ENCODE measurements at places on chromosomes 12 and 14.

DNA sequence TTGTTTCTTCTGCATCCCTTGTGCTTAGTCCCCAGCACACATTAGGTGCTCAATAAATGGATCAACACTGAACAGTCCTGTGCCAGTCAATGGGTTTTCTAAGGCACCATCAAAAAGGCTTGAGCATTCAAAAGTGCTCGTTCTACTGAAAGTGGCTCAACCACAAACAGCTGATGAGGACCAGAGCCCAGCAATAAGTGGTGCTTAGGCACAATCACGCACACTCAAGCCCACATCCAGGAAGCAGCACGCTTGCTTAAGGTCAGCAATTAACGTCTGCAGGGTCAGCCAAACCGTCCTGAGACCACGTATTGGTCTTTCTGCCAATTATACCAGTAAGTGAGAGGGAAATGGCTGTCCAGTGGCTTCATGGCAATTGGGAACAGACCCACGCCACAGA lies 56.5 kb downstream of the PRIMA1 start:
- DNase-seq: no peak

DNA sequence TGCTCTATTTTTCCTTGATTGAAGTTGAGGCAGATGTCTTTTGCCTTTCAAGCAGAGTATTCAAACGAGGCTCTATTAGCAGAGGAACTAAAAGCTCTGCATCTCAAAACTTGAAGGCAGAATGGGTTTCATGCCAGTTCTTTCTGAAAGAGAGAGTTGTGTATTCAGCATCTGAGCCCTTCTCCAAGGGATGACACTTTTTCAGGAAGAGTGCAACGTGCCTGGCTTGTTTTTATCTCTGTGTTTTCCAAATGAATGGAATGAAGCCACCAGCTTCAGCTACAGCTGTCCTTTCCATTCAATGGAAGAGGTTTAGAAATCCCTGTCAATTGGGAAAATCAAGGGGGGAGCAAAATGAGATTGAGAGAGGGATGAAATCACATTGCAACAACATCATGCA lies 14.6 kb downstream of the BEST3 start:
- DNase-seq: no peak

DNA sequence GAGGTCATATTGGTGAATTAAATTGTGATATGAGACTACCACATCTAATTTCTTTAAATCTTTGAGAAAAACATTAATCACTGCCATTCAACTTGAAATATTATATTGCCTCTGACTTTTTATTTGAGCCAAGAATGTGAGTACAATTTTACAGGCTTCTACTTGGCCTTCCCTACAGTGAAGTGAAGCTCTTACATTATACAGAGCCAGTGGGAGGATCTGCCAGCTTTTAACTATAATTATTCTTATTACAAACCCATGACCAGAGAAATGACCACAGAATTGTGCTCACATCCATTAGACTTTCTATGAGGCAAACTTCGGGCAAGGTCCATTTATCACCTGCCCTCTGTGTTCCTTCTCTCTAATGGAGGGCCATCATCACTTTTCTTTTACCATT lies 114.2 kb downstream of the RERGL start:
- DNase-seq: no peak

DNA sequence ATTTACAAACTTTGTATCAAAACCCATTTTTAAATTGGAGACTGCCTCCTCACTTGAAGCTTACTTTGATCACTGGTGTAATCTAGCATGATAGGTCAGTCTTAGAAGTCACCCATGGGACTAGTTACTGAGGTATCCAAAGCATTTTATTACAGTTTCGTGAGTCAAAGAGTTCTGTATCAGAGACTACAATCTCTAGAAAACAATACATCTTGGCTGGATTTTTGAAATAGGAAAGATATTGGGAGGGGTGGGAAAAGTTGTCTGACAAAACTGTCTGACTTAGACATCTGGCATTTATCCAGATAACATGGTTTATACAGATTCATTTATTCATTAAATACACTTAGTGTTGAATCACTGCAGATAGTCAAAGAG lies 173.5 kb upstream of the PDZRN4 start:
- DNase-seq: no peak

GRCh38 chr12:121925358-121925695 lies 6.9 kb downstream of the CFAP251 start:
- no peak for DNase-seq

DNA sequence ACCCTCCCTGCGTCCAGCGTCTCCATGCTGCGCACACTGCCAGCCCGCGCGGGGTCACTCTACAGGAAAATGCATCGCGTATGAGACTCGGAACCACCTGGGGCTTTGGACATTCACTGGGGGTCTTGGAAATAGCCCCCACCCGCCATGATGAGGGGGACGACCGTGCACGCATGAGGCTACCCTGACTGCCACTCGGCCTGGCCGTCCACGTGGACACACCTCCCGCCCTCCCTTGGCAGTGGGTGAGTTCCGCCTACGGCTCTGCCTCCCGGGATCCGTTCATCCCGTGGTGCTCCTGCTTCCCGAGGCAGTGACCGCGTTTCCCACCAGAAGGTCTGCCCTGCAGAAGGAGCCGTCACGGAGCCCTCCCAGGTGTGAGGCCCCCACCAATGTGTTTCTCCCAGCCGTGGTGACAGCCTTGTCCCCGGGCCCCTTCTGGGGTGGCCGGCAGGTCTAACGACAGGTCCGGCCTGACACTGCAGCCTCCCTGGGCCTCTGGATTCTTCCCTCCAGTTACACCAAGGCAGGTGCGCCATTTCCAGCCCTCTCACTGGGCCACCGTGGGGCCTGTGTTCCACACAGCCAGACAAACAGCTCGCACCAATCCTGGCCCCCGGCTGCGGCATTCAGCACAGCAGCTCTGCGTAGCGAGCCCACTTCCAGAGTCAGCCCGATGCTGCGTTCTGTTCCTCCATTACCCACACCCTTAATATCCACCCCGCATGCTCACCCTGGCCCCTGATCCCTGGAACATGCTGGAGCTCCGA lies 11.1 kb upstream of the GALNT9 start:
- DNase-seq: no peak

DNA sequence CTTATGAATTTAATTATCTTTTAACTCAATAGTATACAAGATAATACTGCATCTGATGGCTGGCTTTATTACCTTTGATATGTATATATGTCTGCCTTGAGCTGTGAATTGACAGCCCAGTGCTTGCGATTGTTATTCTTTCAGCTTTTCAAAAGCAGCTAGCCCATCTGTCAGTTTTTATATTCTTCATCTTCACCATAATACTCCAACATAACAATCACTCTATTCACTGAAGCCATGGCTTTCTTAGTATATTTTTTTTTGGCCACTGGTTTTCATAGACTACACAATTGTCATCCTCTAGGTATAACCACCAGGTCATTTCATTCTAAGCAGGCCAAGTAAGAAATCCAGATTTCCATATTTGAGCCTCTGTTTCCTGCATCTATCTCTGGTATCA lies 1026.1 kb downstream of the FSCB start:
- no peak for DNase-seq

DNA sequence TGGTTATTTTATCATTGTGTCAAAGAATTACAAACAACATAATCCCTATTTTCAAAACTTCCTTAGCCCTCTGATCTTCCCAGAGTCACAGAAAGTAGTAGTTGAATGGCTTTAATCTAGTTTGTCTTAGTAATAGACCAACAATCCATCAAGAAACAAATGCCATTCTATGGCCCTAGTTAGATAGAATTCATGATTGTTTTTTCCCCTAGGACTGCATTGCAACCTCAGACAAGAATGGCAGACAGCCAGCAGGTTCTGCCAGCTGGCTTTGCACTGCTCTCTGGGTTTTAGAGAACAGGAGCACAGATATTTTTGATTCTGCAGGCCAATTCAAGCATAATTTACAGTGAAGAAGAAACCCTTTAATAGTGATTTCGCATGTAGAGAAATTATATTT lies 33.8 kb downstream of the SYT1 start:
- no peak for DNase-seq

- DNase-seq: no peak
Measured at GRCh38 chr14:103688906-103689902, 26.0 kb downstream of the XRCC3 start.

DNA sequence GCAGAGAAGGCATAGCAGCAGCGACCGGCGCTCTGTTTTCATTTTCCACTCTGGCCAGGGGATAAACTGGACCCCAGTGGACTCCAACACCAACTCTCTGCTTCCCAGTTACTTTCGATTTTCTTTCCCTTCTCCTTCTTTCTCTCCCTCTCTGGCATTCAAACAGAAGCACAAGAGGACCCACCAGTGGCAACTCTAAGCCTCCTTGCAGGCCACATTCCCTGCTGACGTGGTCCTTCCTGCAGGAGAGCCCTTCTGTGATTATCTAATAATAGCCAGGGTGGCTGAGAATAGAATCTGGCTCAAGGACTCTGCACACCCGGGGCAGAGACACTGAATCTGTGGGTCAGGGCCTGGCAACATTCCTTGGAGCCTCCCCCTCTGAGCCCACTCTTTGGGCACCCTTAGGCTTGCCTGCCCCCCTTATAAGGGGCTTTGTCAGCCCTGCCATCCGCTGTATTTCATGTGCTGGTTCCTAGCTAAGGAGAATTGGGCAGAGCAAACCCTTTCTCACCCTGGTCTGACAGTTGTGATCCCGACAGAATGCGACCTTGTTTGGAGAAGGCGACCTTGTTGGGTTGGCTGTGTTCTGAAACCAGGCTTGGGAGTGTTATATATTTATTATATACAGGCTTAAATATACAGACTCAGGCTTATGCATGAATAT lies 8.2 kb upstream of the HOXC6 start:
- DNase-seq: no peak

- no peak for DNase-seq
Measured at GRCh38 chr12:42162193-42162592, 17.5 kb upstream of the GXYLT1 start.

DNA sequence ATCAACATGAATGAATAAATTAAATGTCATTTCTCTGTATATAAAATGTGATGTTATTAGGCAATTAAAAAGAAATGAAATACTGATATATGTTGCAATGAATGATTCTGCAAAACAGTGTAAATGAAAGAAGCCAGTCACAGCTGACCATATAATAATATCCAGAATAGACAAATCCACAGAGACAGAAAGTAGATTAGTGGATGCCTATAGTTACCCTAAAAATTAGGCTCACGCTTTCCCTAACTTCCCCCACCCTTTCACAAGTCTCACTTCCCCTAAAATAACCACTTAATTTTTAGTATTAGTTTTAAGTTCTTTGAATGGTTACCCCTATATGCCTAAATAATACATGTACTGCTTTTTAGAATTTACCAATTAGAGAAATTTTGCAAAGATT lies 348.9 kb upstream of the FAR2 start:
- DNase-seq: no peak

DNA sequence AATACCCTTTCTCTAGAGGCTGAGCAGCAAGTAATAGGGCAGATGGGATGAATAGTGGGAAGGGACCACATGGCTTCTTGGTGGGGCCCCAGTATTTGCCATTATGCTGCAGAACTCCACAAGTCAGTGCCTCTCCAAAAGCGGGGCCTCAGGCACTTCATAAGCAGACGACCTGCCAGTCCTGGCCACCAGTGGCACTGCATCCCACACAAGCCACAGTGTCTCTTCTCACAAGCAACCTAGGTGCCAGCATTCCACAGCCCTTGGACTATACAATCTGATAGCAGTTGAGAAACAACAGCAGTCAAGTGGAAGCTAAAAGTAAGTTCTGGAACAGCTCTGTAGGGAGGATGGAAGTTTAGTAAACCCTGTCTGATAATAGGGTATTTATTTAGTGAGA lies 4.2 kb upstream of the SLC8A3 start:
- DNase-seq: no peak

- no peak for DNase-seq
Measured at GRCh38 chr14:94176808-94177207, 2.7 kb downstream of the PPP4R4 start.

DNA sequence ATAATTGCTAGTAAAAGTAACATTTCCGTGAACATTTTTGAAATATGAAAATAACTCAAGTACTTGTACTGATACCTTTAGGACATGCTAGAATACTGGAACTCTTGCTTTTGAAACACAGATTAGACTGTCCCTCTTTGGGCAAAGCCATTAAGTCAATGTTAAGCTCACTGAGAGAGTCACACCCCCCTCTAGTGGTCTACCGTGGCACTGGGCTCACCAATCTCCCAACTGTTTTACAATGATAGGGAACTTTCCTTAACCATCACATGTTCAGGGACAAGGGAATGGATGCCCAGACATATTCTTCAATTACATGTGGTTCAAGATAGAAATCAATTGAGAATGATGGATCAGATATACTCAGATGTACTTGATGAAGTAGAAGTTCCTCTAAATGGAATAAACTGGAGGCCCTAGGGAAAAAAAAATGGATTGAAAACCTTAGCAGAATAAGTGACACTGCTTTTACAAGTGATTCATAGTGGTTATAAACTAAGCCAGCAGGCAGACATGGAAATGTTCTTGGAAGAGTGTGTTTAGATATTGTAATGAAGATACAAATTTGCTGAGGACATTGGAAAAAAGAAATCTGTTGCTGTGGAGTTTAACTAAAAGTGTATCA lies 17.8 kb downstream of the NANOG start:
- DNase-seq: peak; percentile 33

- DNase-seq: no peak
Measured at GRCh38 chr14:50599700-50600444, 39.9 kb downstream of the ATL1 start.

- DNase-seq: no peak
Measured at GRCh38 chr14:45699471-45699870, 446.5 kb upstream of the MIS18BP1 start.

- DNase-seq: no peak
Measured at GRCh38 chr14:56995010-56995409, 184.7 kb upstream of the OTX2 start.

- no peak for DNase-seq
Measured at GRCh38 chr14:94427016-94427613, 25.5 kb downstream of the SERPINA11 start.

GRCh38 chr12:51906430-51907082 lies 748 bp upstream of the ACVRL1 start:
- no peak for DNase-seq

- DNase-seq: no peak
Measured at GRCh38 chr14:19878029-19878642, 3.2 kb downstream of the OR4K2 start.

- no peak for DNase-seq
Measured at GRCh38 chr14:51516706-51517395, 134.9 kb upstream of the FRMD6 start.

Data from NCI-H1930 (cell line).